ENCODE measurements at places on chromosomes 7 and 10.

GRCh38 chr10:114869520-114869892 lies 47.9 kb downstream of the FHIP2A start:
- DNase-seq, result no peak

DNA sequence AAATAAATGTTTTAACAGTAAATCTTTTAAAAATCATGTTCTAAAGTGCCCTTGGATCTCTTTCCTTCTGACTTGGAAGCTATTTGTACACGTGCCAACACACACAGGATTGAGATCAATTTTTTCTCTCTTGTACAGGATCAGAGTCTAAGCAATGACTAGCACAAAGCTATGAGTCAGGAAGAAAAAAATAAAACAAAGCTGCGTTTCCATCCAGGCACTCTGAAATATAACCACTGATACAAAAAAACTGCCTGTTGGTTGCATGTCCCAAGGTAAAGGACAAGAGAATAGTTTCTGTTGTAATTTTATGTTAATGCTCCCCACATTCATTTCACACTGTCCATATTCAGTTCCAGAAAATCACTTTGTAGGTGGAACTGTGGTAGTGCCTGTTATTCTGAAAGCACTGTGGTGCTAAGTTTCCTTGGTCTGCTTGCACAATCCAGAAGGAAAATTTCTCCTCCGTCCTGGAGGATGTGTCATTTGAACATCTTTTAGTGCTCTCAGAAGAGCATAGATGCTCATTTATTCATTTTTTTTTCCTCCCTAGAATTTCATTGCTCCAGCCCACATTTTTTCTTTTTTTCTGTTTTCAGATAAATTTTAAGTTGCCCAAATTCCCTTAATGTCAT lies 113.4 kb downstream of the PLXDC2 start:
- no peak for DNase-seq

DNA sequence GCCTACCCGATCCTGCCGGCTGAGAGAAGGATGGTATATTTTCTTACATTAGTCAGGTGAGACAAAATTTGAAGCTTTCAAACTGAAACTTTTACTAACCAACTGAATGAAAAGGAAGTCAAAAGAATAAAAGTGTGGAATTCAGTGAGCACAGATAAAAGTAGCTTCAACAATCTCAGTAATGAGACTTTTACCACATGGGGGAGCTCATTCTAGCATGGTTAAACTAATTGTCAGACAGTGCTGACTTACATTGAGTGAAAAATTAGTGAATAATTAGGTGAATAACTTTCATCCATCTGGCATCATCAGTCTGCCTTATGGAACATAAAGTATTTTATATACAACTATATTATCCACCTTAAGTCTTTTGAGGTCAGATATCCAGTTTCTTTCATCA lies 8.4 kb downstream of the FAM237B start:
- no peak for DNase-seq

GRCh38 chr7:127793582-127793981 lies 141.6 kb downstream of the SND1 start:
- DNase-seq, result no peak

DNA sequence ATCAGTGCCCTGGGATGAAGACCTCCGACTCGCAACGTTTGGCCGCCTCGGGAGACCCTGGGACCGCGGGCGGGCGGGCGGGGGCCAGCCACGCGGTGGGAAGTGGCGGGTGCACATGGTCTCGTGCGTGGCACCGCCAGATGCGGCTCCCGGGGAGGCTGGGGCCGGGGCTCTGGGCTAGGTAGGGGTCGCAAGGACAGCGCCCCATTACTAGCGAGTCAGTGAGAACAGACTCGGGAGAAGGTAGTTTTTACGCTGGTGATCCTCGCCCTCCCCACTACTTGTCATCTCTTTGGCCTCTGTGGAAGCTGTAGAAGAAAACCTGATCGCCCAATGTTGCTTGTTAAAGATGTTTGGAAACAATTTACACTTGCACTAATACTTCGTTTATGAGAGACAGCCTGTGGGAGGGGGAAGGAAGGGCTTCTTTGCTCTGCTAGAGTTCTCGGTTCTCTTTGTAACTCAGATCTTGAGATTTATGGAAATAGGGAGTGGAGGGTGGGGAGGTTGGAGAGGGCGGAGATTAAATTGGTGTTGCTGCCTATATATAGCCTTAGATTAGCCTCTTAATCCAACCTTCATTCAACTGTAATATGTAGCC lies 591 bp downstream of the BZW2 start:
- peak; percentile 32 for DNase-seq

DNA sequence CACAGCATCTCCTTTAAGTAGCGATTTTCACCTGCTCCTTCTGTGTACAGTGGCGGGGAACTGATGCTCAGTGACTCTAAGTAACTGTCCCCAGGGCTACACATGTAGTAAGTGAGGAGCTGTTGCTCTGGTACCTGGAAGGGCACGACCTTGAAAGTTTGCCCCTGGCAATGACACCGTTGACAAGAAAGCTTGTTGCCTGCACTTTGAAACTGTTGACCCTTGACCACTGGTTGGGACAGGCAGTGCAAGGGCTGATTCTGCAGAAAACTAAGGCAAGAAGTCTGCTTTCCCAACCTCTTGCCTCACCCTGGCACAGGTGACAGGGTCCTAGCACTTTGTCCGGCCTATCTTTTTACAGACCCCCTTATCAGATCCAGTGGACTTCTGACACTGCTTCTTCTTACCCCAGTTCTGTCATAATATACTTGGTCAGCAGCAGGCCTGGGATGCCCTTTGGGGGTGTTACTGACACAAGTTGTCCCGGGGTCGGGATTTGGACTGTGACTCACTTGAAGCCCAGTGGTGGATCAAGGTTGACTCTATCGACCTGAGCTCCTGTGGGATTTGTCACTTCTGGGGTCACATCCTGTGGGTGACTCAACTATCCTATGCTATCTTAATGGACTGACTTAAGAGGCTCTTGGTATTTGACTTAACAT lies 5.8 kb downstream of the ACSL5 start:
- no peak for DNase-seq

DNA sequence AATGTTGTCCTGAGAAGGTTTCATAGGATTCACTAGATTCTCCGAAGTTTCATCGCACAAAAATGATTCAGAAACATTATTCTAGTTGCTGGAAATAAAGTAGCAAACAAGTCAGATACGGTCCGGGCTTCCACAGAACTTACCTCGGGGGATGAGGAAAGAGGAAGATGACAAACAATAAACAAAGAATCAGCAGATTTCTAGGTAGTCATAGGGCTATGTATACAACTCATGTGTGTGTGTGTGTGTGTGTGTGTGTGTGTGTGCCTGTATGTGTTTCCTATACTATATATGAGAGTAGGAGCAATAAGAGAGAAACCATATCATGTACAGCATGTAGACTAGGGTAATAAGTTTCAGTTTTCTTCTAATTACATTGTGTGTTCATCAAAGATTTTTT lies 16.5 kb downstream of the TMEM236 start:
- DNase-seq, result no peak

GRCh38 chr7:3540456-3541220 lies 239.6 kb downstream of the SDK1 start:
- DNase-seq, result no peak

- no peak for DNase-seq
Observed at GRCh38 chr10:4176500-4177281, 391.7 kb upstream of the KLF6 start.

DNA sequence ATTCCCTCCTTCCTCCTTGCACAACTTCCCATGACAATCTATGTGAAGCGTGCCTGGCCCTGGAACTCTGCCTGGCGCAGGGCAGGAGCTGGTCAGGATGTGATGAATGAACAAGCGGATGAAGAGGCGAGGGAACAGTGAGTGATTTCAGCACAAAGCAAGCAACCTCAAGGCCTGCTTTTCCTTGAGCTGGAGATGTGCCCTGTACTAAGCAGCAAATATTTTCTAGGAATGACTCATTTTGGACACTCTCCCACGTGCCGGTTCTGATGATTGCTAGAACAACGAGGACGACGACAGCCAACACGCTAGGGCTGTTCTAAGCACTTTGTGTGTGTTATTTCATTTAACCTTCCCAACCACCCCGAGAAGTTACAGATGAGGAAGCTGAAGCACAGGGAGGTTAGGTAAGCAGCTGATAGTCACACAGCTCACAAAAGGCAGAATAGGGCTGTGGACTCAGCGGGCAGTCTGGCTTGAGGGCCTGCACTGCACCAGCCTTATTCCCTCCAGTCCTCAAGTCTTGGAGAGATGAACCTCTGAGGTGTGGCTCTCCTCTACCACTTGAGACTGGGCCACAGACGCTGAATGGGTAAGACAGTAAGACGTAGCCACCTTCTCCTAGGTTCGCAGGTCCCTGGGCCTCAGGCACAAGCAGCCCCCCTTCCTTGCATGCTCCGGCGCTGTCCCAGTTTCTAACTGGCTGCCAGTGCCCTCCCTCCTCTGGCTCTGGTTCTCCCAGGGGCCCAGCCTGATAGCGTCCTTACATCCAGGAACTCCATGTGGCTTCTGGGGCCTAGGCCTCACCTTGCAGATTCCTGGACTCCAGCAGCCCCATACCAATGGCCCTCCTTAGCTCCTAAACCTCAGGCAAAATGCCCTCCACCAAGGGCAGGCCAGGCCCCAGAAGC lies 59.0 kb downstream of the YKT6 start:
- DNase-seq, result no peak

DNA sequence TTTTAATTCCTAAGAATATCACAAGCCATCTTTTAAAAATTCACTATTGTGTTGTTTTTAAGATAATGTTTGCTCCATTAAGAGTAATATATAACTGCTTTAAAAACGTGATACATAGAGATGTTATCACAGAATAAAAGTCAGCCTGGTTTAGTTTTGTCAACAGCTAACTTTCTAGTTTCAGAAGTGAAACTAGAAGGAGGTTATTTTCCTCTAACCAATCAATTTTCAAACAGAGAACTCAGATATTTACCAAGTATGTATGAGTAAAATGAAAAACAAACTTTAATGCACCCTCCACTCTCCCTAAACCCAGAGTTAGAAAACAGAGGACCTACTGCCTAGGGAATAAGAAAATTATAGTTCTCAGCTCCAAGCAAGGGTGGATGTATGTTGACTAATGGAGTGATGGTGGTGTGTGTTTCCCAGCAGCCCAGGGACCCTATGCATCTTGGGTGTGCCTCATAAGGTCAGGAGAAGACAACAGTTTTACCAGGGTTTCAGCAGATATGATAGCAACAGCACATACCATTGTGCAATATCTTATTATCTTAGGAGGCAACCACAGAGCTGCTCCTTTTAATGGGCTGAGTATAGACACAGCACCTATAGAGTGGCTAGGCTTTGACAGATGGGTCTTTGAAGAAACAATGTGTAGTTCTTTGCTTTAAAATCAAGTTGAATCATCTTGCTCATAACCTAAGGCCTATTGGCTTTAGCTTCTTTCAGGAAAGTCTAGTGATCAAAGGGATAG lies 58.4 kb downstream of the PTPRZ1 start:
- DNase-seq, result no peak

GRCh38 chr7:110027385-110027784 lies 1063.5 kb upstream of the LRRN3 start:
- no peak for DNase-seq

- DNase-seq, result no peak
Observed at GRCh38 chr10:13614530-13615332, 28.0 kb downstream of the PRPF18 start.
